Cortex of kidney (tissue), 1 donor: ENCODE measurements at places on chromosomes 1 and 21.

DNA sequence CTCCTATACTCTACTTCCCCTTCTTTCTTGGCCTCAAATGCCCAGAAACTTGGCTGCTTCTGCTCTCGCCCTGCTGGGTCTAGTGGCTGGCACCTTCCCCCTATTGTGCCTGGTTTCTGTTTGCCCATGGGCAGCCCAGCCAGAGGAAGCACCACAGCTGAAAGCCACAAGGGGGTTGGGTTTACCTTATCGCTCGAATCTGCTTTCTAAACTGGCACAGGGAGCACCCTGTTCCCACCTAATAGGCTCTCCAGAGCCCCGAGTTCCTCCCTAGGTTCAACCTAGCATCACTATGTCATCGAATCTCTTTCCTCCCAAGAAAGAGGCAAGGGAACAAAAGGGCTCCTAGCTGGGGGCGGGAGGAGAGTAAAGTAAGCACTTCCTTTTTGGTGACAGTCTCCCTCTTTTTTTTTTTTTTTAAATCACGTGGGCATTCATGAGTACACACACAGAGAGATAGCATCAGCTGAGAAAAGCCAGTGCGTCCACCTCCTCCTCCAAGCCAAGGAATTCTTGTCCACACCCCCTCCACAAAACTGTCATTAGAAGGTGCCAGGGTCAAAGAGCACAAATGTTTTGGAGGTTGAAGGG is 72.8 kb downstream of the PLEKHA6 start:
- DNase-seq = no peak

GRCh38 chr1:116208136-116208535 is 96.9 kb downstream of the MAB21L3 start:
- no peak for DNase-seq

GRCh38 chr21:26557106-26557505 is 16.0 kb downstream of the CYYR1 start:
- DNase-seq = no peak

- no peak for DNase-seq
Observed at GRCh38 chr1:53262000-53262399, 23.7 kb upstream of the MAGOH start.

GRCh38 chr1:246647513-246647912 is 76.7 kb upstream of the SCCPDH start:
- no peak for DNase-seq
